ENCODE measurements at places on chromosomes 2 and 18.

GRCh38 chr2:238107525-238108422 lies 7.6 kb downstream of the ESPNL start:
- DNase-seq: peak; percentile 49

DNA sequence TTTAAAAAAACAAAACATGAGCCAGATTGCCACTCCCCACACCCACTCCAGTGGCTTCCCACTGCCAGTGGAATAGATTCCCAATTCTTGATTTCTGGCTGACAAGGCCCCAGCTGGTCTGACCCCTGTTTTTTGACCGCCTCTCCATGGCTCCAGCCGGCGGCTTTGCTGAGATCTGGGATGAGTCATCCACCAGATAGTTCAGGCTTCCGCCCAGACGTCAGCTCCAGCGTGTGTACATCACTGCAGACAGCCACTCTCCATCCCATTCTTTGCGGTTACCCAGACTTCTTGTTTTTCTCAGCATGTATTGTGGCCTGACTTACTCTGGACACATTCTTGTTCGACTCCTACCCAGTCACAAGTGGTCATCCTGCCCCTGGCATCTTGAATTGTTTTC lies 227.9 kb downstream of the GBX2 start:
- no peak for DNase-seq

- DNase-seq: peak; percentile 70
Measured at GRCh38 chr18:50793641-50794565, 25.9 kb downstream of the MRO start.

- no peak for DNase-seq
Measured at GRCh38 chr2:15728245-15728938, 136.7 kb downstream of the DDX1 start.

GRCh38 chr2:162908567-162908966 lies 70.0 kb upstream of the KCNH7 start:
- DNase-seq: no peak

GRCh38 chr2:134153294-134153880 lies 100.5 kb upstream of the MGAT5 start:
- no peak for DNase-seq

- DNase-seq: peak; percentile 37
Measured at GRCh38 chr2:199922856-199923255, 11.8 kb downstream of the C2orf69 start.

GRCh38 chr2:234169674-234170073 lies 119.2 kb downstream of the SPP2 start:
- peak; percentile 25 for DNase-seq

GRCh38 chr2:191910518-191910917 lies 63.6 kb upstream of the CAVIN2 start:
- DNase-seq: peak; percentile 88

DNA sequence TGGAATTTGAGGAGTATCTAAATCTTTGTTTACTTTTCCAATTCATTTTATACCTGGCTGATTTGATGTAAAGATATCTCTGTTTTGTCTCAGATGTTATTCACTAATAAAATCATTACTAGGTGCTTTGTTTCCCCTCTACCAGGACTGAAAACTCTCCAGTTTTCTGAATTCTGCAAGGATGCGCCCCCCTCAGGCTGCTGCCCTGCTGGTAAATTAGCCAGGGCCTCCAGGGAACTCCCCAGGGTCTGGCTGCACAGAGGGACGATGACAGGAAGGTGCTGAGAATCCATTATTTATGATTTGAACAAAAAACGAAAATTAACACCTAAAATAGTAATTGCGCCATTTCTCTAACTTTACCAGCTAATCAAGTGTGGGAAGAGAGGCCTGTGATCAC lies 541.2 kb upstream of the POU3F3 start:
- no peak for DNase-seq

- DNase-seq: no peak
Measured at GRCh38 chr2:14615121-14615520, 17.4 kb upstream of the LRATD1 start.

DNA sequence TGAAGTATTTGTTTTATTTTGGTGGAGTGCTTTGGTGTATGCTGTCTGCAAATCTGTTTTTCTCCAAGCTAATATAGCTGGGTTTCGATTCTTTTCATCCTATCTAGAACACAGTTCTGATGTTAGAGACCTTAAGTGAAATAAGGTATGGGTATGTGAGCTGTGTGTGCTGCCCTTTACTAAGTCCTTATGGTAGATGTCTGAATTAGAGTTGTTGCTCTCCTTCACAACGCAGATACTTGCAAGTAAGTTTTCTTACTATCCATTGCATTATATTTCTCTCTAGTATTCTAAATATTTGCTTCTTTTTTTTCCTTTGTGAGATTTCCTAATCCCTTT lies 38.6 kb downstream of the AGFG1 start:
- DNase-seq: no peak

DNA sequence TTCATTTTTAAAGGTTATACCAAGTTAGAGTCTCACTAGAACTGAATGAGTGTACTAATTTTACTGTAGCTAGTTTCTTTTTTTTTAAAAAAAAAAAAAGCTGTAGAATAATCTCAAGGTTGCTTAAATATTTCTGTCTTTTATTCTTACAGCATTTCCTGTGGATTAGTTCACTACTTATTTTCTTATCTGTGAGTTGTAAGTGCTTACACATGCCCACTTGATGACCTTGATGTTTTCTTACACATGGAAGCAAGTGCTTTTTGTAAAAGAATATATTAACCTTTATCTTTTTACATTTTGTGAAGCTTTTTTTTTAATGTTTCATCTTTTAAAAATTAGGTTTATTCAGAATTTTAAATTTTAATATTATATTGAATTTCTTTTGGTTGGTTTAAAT lies 57.8 kb downstream of the MSH2 start:
- DNase-seq: no peak

DNA sequence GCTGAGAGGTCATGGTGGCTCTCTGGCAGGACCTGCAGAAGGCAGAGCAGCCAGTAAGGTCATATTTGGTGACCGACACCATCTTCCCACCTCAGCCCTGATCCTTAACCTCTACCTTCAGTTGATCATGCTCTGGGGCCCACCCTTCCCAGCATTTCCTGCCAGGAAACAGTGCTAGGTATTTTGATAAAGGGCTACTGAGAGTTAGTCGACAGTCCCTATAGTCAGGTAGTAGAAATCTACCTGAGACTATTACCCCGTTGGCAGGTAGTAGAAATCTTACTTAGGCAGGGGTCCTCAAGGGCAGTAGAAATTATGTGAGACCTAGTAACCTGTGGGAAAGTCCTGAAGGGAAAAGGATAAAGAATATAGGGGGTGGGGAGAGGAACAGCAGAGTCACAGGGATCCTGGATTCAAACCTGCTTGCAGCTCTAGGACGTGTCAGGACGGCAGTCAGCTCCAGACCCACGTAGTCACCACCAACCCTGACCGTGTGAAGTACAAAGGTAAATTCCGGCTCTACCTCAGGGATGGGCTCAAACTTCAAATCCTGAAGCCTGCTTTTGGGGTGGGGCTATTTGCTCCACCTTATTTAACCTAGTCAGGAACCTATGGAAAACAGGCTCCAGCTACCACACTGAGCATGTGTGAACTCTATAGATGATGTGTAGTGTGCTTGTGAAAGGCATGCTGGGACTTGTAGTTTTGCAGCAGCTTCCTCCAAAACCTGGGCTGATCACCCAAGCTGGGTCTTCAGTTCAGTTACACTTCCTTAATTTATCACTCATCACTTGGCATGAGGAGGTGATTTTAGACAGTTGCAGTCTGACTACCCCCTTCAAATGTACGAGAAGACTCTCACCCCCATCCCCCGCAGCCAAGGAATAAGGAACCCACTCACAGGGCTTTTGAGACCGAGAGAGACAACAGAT lies at the start of gene DQX1:
Gene DQX1, minus strand, starts transcription at position 515 of the 932 bp plus-strand sequence. Its CDS starts 502 bp downstream, at position 13.
- no peak for DNase-seq

GRCh38 chr18:59274533-59274928 lies 1.3 kb upstream of the RAX start:
- DNase-seq: no peak

- DNase-seq: no peak
Measured at GRCh38 chr18:70197026-70197425, 8.5 kb downstream of the RTTN start.

- peak; percentile 59 for DNase-seq
Measured at GRCh38 chr2:96501471-96501874, 3.7 kb downstream of the NEURL3 start.

DNA sequence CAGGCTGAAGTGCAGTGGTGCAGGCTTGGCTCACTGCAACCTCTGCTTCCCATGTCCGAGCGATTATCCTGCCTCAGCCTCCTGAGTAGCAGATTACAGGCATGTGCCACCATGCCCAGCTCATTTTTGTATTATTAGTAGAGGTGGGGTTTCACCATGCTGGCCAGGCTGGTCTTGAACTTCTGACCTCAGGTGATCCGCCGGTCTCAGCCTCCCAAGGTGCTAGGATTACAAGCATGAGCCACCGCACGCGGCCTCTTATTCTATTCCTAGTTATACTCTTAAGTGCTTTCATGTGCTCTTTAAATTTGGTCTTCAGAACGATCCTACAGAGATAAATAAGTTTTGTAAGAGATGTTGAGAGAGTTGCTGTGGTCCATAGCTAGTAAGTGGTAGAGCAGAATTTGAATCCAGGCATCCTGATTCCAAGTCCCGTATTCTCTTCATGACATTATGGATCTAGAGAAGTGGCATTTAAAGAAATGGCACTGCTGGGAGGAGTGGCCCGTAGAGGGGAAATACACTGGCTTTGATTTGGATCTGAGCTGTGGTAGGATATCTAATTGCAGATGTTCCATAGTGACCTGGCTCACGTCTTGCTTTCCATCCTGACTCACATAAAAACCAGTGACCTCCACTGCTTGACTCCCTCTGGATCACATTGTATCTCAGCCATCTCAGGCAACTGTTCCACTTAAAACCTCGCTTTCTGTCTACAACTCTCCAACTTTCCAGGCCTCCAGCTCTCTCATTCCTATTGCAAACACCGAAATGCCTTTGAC lies 22.8 kb upstream of the ME2 start:
- no peak for DNase-seq

GRCh38 chr18:7958081-7958896 lies 391.2 kb downstream of the PTPRM start:
- peak; percentile 34 for DNase-seq

GRCh38 chr2:98137196-98137595 lies 50.2 kb downstream of the VWA3B start:
- no peak for DNase-seq

DNA sequence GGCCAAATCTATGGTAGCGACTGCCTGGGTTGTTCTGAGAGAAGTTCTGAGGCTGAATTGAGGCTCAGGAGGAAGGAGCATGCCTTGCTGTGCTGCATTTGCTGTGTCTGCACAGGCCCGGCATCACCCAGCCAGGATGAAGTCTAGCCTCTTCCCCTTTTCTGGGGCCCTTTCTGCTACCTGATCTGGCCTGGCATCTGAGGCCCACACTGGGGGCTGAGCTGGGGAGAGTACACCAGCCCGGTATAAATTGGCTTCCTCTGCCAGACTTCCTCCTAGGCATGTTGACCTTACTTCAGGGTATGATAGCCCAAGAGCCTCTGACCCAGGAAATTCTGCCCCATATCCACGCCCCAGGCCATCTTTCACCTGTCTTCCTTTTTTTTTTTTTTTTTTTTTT lies 30.0 kb downstream of the MRPL35 start:
- DNase-seq: no peak

DNA sequence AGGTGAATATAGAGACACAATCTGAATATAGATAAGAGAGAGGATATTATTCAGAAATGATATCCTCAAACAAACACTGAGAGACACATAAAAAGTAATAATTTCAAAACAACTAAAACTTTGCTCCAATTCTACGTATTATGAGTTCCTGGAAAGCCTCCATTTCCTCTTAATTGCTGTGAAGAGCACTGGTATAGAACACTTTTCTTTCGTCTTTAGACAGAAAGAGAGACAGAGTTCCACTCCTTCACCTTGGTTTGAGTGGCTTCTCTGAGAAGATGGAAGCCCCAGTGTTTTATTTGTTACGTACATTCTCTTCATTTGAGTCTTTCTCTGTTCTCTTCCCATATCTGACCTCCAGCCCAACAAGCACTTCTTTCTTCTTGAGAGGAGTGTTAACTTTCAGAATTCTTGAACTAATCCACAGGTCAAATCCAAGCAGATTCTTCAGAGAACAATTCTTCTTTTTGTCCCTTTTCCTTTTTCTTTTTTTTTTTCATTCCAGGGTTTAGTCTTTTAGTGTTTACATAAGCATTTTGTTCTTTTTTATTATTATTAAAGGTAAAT lies 6.4 kb upstream of the PIK3C3 start:
- no peak for DNase-seq

- DNase-seq: peak; percentile 57
Measured at GRCh38 chr2:164061129-164061746, 325.4 kb upstream of the FIGN start.

DNA sequence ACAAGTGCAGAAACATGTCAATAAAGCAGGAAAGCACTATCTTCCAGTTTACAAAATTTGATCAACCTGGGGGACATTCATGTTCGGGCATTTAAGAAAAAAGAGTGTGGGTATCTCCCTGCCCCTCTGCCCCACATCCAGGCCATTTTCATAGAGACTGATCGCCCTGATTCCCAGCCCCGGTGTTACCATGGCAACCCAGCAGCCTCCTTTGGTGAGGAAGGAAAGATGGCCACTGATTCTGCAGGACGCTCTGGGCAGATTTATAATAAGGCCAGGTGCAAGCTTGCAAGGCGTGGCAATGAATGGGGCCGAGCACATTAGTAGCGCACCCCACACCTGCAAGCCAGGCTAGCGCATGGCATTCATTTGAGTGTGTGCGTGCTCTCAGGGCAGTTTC lies 36.7 kb upstream of the ARL4C start:
- DNase-seq: no peak

- no peak for DNase-seq
Measured at GRCh38 chr2:239366740-239367139, 34.1 kb downstream of the HDAC4 start.

DNA sequence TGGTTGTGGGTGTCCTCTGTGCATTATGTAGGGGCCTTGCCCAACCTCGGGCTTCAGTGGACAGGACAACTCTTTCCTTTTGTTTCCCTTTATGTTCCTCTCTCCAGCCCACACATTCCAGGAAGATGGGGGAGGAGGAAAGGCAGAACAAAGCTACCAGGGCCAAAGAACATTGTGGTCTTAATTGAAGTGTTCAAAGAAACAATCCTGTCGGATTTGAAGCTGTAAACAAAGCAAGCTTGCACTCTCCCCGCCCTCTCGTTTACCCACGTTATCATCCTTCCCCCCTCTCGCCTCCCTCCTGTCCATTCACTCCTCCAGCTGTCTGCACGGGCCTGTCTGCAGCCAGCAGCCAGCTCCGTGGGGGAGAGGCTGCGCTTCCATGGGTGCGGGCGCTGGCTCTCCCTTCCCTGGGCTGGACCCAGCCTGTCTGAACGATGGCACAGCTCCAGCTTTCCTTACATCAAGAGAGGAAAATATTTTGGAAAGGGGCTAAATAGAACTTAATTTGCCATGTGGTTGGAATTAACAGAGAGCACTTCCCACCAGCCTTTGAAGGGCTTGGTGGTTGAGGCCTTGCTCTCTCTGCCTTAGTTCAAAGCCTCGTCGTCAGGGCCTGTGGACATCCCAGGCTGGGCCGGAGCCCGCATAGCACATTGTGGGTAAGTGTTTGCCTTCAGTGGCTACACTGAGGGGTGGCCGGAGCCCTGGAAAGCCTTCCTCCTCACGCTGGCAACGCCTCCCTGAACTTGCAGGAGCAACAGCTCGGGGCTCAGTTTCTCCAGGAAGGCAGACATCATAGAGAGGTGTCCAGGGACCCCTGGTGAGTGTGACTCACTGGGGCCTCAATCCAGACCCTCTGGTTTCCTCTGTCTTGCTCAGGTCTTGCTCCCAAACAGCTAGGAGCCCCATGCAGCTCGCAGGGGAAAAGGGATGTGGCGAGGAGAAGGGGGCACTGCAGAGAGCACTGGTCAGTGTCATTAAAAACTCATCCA lies 60.6 kb upstream of the HS6ST1 start:
- no peak for DNase-seq

- DNase-seq: no peak
Measured at GRCh38 chr2:227507963-227508362, 36.0 kb downstream of the AGFG1 start.

All from kidney tubule cell (primary cell).